Fibroblast of the conjunctiva (primary cell): ENCODE measurements at places on chromosomes 11 and 22.

DNA sequence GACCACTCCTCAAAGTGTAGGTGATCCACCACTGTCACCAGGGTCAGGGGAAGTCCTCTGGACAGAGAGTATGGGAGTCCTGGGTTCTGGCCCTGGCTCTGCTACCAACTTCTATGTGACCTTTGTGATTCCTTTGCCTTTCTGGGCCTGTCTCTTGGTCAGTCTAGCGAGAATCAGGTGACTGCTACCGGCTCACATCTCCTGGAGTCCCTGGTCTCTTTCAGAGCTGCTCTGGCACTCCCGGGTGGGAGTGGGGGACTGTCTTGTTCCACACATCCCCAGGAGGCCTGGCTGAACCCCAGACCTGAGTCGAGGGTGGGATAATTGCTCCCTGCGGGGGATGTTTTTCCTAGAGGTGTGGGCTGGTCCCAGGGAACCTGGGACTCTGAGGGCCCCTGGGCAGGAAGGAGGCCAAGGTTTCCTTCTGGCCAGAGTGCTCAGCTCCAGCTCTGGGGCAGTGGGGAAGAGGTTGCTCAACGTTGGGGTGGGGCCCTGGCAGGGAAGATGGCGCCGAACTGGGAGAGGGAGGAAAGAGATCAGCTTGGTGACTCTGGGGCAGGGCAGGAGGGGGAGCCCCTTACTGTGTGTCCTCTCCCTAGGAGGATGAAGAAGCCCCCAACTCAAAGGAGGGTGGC, 2.1 kb downstream of the SOX10 start:
- DNase-seq: no peak

DNA sequence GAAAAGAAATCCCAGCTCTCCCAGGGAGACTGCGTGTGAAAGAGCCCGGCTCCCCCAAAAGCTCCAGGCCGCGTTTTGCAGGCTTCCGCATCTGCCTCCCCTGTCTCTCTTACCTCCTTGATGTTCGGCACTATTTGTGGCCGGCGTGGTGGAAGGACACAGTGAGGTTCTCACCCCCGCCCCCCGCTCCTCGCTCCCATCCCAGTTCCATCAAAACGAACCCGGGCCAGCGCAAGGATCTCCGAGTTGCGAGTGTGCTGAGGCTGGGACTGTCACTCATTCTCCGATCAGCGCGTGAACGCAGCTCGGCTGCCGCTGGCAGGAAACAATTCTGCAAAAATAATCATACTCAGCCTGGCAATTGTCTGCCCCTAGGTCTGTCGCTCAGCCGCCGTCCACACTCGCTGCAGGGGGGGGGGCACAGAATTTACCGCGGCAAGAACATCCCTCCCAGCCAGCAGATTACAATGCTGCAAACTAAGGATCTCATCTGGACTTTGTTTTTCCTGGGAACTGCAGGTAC, at the start of gene NCAM1:
Gene NCAM1, plus strand, starts transcription at position 275 of the 523 bp plus-strand sequence.
- peak; percentile 22 for DNase-seq

- no peak for DNase-seq
Measured at GRCh38 chr22:37559901-37560607, at the start of gene CDC42EP1. Gene CDC42EP1 (plus strand): TSS chr22:37560480. CDS start chr22:37566350, 5,870 bp downstream.

DNA sequence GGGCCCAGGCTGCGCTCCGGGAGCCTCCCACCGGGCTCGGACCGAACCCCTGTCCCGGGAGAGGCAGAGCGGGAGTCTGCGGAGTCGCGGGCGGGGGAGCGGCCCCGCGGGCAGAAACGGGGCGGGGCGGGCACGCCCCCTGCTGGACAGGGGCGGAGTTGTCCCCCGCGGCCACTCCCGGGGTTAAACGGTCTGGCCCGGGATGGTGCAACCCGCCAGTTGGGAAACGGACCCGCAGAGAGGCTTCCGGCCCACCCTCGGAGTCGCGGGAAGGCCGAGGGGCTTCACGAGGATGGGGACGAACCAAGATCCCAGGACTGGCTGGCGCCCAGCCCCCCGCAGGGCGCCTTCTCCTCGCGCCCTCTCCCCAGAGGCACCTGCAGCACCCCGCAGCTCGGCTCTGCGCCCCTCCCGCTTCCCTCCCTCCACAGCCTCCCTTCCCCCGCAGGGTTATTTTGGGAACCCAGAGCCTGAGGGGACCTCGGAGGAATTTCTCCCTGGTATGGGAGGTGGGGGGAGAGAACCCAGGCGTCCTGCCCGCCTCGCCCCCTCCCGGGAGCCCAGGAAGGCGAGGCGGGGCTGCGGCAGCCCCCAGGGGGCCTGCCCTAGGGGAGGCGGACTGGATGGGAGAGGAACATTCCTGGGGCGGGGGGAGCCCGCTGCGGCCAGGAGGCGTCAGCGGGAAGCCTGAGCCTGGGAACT, 902 bp downstream of the RASGRP2 start:
- DNase-seq: no peak

DNA sequence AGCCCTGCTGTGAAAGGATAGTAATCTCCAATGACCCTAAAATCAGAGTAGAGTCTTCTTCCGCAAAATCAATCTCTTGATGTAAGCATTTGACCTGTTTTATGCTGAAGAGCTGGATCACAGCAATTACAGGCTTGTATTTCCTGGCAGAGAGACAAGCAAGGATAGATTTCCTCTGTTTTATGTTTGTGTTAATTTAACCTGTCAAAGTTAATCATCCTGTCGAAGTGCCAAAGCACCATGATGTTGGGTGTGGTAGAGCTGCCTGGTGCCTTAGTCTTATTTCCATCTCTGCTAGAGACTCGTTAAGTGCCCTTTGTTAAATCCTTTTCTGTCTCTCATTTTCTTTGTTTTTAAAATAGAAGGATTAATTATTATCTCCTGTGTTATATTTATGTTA, 248.1 kb downstream of the CNTN5 start:
- no peak for DNase-seq

- DNase-seq: peak; percentile 13
Measured at GRCh38 chr22:30876915-30877553, 91.5 kb downstream of the MORC2 start.

GRCh38 chr22:45006111-45006963, 3.5 kb downstream of the PHF21B start:
- no peak for DNase-seq

DNA sequence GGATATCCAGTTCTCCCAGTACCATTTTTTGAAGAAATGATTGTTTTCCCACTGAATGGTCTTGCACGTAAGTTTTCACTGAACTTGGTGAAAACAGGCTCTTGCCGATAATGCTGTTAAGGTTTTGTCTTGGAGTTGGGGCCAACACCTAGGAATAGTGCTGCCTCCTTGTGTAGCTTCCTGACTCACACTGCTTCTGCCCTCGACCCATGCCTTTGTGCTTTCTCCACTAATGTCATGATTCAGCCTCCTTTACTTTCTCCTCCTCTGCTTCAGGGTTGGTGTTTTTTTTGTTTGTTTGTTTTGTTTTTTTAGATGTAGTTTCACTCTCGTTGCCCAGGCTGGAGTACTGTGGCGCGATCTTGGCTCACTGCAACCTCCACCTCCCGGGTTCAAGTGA, 30.2 kb downstream of the SLC5A1 start:
- DNase-seq: no peak

- DNase-seq: no peak
Measured at GRCh38 chr11:128420951-128421350, 166.4 kb downstream of the ETS1 start.

DNA sequence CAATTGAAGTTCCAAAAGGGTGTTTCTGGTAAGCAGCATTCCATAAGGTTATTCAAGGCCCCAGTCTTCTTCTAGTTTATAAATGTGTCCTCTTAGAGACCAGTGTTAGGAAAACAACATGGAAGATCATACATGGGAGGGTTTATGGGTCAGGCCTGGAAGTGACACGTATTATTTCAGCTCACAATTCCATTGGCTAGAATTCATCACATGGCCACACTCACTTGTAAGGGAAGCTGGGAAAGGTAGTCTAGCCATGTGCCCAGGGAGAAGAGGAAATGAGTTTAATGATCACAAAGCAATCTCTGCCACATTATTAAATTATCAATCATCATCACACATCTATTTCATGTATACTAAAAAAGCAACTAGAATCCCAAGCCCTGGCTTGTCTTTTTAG, 181.7 kb upstream of the TBCEL start:
- DNase-seq: no peak
